ENCODE measurements at places on chromosomes 5 and 9. TPM values are rescaled to one million over a fixed set of nuclear protein-coding genes. Genes with fewer than 3 reads are reported as not detected.

- DNase-seq: peak; percentile 11
These were observed 89.7 kb upstream of the ADRA1B start for GRCh38 chr5:159826351-159827214.

GRCh38 chr5:72499730-72500129, 7.5 kb downstream of the ZNF366 start:
- no peak for DNase-seq

DNA sequence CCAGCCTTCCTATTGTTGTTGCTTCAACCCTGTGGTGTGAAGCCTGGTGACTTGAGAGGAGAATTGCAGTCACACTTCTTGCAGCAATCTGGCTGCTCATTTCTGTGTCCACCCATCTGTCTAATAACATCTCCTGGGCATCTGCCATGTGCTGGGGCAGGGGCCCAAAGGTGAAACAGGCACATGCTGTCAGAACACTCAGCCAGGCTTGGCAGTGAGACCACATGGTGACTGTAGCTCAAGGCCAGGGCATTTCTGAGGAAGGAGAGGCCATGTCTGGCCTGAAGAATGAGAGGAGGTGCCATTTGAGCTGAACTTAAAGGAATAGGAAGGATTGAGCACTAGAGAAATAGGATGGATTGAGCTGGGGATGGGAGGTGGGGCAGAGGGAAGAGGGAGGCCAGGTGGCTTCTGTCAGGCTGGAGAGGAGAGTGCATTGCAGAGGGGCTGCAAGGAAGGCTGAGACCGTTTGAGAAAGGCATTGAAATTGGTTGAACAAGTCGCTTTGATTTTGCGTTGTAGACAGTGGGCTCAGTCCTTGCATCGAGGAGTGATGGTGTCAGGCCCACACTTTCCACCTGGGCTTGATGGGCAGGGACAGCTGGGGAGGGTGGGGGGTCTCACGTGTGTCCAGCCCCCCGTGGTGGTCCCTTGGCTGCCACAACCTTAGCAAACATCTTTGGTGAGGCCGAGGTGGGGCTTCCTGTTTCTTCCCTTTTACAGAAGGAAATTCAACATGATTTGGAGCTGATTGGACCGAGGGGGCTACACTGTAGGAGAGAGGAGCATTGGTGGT, 222.4 kb downstream of the CACNA1B start:
- DNase-seq: no peak

- no peak for DNase-seq
These were observed 19.7 kb upstream of the GRIA1 start for GRCh38 chr5:153470736-153471135.

GRCh38 chr9:33697171-33697570, 98.2 kb upstream of the PRSS3 start:
- no peak for DNase-seq

GRCh38 chr9:5111696-5112095, 73.7 kb downstream of the INSL6 start:
- DNase-seq: no peak

The CEL gene
- total RNA-seq: 0.07 TPM

DNA sequence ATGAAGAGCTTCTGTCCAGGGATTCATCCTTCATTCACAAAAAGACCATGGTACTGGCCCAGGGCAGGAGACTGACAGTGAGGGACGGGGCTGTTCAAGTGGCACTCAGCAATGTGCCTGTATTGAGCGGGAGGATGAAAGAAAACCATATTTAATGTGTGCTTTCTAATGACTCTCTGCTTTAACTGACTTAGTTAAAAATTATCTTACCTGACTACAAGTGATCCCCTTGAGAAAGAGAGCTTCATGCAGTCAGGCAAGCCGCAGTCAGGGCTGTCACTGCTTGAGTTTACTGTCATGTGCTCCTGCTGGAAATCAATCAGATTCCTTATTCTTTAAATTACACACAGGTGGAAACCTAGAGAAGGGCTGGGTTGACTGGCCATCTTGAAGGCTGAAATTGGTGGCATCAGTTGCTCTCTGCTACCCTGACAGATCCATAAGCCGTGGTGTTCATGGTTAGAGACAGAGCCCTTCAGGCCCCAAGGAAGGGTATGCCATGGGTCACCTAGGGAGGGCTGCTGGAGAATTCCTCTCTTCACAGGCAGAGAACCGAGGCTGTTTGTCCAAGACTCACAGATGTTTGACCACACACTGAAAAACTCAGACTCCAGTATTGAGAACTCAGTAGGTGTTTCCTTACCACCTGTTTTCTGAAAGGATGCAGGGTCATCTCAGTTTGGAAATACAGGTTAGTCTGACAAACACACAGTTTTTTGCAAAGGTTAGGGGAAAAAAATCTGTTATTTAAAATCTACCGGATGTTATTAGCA, 70.9 kb downstream of the TRIO start:
- DNase-seq: no peak

- no peak for DNase-seq
These were observed 14.7 kb upstream of the SMIM32 start for GRCh38 chr5:136207631-136208030.

The ITGA1 gene
- 2.2 TPM for total RNA-seq

All from pulmonary artery endothelial cell (primary cell).